ENCODE measurements at places on chromosomes 2 and 18.

DNA sequence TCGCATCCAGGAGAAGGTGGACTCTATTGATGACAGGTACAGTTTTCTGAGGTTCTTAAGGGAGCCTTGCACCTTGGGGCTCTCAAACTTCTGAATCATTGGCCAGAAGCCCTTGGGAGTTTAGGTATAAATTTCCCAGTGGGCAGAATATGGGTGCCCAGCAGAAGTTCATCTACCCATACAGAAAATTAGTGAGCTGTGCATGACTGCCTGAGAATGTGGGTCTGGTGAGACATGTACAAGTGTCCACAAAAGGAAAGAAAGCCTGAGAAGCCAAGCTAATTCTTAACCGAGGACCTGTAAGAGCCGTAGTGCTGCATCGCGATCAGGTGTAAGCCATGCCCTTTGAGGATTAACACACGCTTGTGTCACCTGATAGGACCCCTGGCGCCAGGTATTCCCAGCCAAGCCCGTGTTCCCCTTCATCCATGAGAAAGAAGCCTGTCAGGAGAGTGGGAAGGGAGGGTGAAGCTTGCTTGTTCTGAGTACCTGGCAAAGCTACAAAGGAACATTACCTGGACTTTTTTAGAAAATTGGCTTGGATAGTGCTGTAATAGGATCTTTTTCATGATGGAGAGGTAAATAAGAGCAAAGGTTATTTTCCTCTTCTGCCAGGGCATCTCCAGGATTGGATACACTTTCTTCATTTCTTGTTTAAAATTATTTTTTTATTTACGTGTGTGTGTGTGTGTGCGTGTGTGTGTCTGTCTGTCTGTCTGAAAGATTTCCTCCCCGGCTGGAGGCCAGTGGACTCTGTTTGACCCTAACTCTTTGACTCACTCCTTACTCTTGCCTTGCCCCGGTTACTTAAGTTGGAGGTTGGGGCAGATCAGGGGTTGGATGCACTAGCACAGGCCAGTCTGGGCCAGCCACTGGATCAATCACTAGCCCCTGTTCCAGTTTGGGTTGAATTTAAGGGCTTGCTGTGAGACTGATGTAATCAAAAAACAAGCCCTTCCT, 90.4 kb upstream of the EML6 start:
- no peak for DNase-seq

- DNase-seq, result no peak
Observed at GRCh38 chr2:126658319-126658904, 2.5 kb downstream of the GYPC start.

GRCh38 chr2:86176597-86176996, 18.7 kb downstream of the IMMT start:
- no peak for DNase-seq

GRCh38 chr2:28627722-28628480, 123.7 kb upstream of the PPP1CB start:
- no peak for DNase-seq

GRCh38 chr2:172415865-172416183, 11.6 kb upstream of the ITGA6 start:
- DNase-seq, result no peak

DNA sequence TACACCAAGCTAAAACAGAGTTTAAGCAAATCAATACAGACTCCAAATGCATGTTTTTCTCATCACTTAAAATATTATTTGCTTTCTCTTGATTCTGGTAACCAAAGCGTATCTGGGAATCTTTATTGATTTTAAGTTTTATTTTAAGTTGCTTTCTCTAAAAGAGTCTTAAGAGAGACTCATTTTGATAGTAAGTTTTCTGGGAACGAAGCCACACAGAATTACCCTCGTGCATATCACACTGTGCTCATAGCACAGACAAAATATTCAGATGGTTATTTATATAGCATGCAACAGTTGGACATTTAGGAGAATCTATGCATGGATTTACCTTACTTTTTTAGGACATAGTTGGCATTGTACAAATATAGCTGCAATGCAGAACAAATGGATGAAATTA, 597.5 kb upstream of the NRXN1 start:
- DNase-seq, result no peak

GRCh38 chr18:25056429-25056828, 295.5 kb downstream of the ZNF521 start:
- no peak for DNase-seq

- no peak for DNase-seq
Observed at GRCh38 chr2:101811226-101812015, 113.9 kb downstream of the MAP4K4 start.

DNA sequence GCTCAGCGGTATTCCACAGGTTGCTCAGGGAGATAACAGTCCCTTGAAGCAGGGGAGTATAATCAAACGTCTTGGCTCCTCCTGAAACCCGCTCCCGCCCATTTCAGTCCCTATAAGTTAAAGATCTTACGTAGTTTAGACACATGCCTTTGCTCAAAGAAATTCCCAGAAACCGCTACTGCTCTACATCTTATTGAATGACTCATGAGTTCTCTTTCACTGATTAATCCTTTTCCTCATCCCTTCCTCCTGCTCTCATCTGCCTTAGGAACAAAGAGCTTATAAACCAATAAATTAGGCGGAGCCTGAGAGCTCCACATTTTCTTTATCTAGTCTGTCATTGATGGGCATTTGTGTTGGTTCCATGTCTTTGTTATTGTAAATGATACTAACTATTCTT, 4.2 kb upstream of the SERPINB4 start:
- DNase-seq, result no peak

DNA sequence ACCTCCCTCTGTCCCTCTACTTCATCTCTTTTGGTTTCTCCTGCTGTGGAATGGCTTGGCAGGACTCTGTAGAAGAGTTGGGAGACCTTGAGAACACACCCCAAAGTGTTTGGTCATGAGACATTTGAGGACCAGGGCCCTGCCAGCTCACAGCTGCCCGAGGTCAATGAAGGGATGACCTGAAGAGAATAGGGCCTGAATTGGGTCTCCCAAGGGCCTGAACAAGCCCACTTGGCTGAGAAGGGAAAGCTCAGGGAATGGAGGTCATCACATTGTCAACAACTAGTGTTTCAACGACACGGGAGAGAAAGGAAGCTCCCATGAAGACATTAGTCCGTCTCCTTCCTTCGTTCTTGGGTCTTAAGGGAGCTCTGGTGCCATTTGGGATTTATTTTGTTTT, 52.8 kb downstream of the TTC32 start:
- no peak for DNase-seq
